HEK293T (cell line): ENCODE measurements at places on chromosomes 2 and 18.

- DNase-seq: peak; percentile 20
Measured at GRCh38 chr18:811182-811891, 705 bp downstream of the YES1 start.

GRCh38 chr2:131584940-131585339 is 57.3 kb downstream of the CCDC74A start:
- no peak for DNase-seq

- no peak for DNase-seq
Measured at GRCh38 chr2:164287056-164287455, 334.2 kb downstream of the GRB14 start.

GRCh38 chr2:66565291-66565690 is 130.4 kb downstream of the MEIS1 start:
- DNase-seq: no peak

DNA sequence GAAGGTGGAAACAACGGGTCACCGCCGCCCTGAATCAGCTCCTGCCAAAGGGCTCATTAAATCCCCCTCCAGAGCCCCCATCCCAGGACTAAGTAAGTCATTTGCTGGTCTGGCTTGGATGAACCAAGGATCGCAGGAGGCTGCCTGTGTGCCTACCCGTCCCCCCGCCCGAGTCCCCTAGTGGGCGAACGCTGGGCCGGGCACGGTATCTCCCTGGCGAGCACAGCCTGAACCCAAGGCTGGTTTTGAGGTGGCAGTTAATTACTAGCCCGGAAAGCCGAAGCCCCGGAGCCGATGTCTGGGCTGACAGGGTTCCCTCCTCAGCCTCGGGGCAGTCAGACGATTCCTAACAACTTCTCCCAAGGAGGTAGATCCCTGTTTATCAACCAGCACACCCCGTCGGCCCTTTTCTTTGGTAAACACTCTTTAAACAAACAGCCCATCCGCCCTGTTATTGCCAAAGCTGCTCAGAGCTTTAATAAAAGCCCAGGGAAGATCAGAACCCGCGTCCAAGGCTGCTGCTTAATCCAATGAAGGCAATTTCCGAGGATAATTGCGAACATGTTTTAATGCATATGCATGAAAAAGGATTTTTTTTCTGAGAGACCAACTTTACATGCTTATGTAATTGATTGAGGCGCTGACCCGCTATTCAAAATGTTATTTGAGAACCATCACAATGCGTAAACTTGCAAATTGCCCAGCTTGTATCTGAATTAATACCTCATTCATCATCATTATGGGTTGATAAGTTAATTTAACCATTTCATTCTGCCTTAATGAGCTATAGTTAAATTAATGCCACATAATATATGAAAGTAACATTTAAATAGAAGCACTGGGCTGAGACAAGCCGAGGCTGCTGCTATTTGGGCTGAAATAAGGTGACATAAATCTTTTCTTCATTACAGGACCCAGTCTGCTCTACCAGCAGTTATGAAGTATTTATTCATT is 10.5 kb downstream of the EVX2 start:
- DNase-seq: no peak

DNA sequence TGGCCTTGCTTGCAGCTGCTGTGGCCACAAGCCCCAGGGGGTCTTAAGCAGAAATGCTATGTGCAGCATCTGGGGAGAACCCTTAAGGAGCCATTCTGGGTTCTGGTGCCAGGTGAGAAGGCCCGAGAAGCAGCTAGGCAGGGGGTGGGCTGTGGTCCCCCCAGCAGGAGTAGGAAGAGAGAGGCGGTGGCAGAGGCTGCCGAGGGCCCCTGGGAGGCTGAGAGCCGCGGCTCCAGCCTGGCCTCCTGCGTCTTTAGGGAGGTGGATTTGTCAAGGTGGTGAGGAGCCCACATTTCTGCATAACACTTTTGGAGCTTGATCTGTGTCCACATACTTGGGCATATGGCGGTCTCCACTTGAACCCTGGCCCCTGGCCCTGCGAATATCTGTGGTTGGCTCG is 196.5 kb downstream of the TWIST2 start:
- DNase-seq: no peak

DNA sequence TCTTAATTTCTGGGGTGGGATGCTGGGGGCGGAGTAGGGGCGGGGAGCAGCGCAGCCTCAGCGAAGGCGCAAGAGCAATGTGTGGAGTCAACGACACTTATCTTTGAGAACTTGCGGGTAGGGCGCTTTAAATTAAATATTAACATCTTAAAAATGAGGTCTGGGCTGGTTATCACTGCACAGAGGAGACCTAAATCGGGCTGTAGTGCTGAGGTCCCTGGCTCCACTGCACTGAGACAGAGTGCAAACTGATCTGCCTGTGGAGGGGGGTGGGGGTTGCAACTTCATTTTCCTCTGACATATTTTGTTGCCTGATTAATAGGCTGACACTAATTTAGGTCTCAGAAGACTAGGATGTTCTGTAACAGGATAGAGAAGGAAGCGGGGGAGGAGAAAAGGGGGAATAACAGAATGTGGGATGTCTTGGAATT is 253.0 kb upstream of the FANCL start:
- DNase-seq: no peak

DNA sequence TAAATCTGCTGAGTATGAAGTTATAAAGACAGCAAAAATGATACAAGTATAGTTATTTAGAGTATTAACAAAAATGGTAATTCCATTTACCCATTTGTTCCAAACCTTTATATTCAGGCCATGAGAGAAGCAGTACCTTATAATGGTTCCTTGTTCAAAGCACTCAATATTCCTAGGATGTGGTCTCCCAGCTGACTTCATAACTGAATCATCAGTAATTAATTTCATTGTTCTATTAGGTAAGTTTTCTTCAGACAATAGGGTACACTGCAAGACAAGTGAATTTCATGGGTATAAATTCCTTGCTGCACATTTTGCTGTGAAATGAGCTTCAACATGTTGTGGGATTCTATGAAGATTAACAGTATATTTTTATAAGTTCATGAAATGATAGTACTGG is 550.8 kb upstream of the ZEB2 start:
- no peak for DNase-seq

GRCh38 chr2:68121873-68122679 is 35.6 kb upstream of the PNO1 start:
- DNase-seq: peak; percentile 84

DNA sequence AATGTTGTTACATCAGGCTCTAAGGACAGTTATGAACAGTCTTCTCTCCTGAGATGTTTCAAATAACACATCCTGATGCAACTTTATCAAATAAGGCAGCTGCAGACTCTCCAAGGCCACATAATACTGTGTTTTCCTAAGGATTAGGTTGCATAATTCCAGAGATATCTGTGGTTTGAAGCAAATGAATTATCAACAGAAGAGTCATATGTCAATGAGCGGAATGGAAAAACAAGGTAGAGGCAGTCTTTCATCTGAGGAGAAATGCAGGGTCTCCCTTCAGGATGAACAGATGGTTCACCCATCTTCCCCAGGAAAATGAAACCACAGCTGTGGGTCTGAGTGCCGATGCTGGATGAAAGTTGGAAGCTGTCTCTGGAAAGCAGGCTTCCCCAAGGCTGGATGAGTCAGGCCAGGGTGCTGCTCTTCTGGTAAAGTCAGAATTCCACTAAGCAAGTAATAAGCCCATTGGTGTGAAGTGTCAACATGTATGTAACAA is 22.2 kb downstream of the LYG1 start:
- no peak for DNase-seq

- DNase-seq: no peak
Measured at GRCh38 chr2:35962585-35963146, 392.9 kb upstream of the CRIM1 start.

DNA sequence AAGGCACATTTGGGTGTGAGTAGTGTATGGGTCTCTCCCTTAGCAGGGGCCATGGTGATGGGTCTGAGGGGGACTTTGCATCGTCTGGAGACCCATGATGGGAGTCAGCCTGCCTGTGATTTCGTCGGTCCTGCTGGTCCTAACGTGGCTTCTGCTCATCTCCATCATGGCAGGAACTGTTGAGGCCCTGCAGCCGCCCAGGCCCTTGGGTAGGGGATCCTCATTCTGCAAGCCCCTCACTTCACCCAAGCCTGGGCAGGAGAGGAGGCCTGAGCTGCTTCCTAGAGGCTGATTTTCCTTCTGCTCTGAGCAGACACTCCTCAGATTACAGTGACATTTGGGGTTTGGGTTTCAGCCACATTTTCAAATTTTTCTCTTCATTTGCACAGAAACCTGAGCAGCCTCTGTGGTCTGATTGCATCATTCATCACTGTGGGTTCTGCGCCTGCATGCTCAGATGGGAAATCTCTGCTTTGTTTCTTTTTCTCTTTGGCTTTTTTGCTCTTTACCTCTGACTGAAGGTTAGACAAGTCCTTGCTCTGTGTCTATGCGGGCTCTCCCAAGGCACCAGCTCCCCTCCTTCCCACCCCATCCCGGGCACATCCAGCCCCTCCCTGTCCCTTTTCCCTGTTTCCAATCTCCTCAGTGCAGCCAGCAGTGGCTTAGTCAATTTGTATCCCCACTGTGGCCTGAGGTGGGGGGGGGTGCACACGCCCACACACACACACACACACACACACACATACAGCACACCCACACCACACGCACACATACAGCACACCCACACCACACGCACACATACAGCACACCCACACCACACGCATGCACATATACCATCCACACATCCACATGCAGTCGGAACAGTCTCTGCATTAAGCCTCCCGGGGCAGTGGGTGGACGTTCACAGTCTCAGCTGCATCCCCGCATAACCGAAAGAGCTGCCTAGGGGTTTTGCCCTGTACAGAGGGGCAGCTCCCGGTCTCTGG is 305.4 kb upstream of the HS6ST1 start:
- no peak for DNase-seq

DNA sequence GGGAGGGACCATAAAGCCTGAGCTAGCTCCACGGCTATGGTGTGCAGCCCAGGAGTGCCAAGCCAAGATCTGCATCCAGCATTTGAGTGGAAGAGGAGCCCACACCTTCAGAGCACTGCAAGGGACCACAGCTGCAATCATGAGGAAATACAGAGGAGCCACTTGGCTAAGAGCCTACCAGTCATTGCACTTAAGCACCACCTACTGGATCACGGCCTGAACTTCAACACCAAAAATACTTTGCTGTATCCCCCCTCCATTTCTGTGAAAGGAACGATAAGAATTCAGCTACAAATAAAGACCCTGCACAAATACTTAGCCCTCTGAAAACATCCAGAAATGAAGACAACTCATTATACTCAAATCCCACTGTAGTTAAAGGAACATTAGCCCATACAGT is 545.3 kb downstream of the TSN start:
- no peak for DNase-seq

DNA sequence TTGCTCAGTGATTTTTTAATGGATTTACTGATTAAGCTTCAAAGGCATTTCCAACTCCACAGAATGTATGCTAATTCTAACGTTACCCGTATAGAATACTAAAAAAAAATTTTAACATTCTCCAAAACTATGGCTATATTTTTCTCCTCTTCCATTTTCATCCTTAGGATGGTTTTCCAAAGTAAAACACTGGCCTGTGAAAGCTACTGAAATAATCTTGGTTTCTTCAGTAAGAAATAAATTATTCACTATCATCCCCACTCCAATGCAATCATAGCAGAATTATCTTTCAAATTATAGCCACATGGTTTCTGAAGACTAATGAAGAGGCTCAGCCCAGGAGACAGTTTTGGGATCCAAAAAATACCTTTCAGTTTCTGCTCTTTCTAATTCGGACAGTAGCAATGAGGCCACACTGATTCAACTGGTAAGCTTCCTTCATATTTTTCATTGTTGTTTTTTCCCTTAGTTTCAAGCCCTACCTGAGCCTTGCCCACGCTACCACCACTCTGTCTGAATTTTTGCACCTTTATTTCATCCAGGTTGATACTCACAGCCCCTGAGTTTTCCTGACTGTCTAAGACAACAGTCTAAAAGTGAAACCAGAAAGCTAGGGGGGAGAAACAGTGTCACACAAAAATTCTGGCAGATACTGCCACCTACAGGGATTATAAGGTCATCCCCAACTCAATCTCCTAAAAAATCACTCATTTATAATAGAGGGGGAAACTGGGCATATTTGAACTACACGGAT is 887.9 kb downstream of the NRXN1 start:
- peak; percentile 31 for DNase-seq

GRCh38 chr18:49514577-49514976 is 27.5 kb upstream of the C18orf32 start:
- no peak for DNase-seq

GRCh38 chr2:68925295-68925896 is 27.3 kb downstream of the GKN2 start:
- peak; percentile 65 for DNase-seq

- no peak for DNase-seq
Measured at GRCh38 chr2:207097278-207097677, 68.5 kb downstream of the KLF7 start.

DNA sequence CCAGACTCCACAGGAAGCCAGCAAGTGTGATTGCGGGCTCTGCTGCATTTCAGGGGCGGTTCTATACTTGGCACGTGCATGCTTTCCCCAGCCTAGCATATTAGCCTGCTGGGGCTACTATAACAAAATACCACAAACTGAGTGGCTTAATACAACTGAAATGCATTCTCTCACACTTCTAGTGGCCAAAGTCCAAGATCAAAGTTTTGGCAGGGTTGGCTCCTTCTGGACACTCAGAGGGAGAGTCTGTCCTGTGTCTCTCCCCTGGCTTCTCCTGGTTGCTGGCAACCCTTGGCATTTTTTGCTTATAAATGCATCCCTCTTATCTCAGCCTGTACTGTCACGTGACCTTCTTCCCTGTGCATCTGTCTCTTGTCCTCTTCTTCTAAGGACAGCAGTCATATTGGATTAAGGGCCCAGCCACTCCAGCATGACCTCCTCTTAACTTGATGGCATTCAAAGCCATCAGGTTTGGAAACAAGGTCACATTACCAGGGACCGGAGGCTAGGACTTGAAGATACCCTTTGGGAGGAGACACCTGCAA is 138.7 kb downstream of the RNF152 start:
- DNase-seq: no peak

GRCh38 chr2:44951714-44952113 is 10.2 kb downstream of the SIX3 start:
- DNase-seq: no peak
